Activated CD8-positive, alpha-beta memory T cell treated with anti-CD3 and anti-CD28 coated beads, Interleukin-2, amount 50 U/mL, for 4 hours (primary cell): ENCODE measurements at places on chromosomes 5 and 9.

DNA sequence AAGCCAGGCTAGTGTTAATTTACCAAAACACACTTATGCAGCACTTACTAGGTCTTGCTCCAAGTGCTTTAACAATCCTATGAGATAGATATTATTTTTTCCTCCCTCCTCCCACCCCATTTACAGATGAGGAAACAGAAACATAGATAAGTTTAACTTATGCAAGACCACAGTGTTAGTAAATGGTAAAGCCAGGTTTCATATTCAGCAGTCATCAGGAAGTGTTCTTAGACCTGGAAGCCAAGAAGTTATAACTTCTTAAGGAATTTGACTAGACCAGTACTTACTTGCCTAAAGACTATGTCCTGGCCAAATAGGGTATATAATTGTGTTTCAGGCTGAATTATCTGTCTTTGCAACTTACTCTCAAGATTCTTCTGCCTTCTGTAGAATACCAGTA lies 15.9 kb downstream of the ABHD17B start:
- DNase-seq = no peak

DNA sequence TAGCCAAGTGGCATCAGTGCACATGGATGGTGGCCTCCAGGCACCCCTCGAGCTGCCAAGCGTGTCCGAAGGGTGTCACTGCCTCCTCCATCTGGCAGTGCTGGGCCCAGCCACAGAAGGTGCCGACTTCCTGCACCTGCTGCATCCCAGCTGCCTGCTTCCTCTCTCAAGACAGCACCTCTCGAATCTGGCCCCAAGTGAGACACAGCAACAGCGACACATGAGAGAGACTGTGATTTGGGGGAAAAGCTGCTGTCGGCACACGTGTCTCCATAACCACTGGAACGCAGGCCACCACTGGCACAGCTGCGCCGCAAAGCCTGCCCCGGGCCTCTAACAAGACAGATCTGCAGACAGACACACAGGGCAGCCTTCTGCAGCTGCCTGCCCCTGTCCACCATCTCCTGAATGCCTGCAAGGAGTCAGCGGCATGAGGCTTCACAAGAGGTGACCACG lies 8.8 kb downstream of the CLPTM1L start:
- DNase-seq = no peak

- DNase-seq = no peak
Measured at GRCh38 chr9:5832071-5832537, 813 bp downstream of the ERMP1 start.

DNA sequence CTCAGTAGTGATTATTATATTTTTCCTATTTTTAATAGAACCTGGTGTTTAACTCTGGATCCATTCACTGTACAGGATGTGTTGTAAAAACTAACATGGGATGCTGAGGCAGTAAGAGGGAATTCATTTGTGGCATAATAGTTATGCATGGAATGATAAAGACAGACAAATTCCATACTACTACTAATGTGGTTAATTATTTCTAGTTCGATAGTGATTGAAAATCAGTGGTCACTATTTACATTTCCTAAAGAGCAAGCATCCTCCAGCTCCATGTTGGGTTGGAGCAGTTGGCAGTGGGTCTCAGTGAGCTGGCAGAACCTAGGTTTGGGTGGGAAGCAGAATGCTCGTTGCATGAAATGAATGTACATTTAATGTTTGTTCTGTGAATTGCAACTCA lies 122.6 kb downstream of the SAXO1 start:
- DNase-seq = no peak

DNA sequence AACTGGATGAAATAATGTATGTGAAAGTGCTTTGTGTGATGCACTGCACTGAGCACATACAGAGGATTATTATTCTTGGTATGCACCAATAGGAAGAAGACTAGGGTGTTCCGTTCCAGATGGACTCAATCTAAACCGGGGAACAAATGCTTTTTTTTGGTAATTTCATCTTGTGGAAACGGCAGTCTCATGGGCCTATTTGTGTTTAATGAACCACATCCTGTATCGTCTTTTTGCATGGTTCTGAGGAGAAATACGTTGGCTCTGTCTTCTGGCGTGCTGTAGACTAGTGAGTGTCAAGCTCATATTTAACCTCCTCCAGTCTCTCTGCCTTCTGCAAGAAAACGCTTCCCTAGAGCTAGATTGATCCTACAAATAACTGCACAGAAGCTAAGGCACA lies 30.0 kb downstream of the TRIM32 start:
- no peak for DNase-seq

DNA sequence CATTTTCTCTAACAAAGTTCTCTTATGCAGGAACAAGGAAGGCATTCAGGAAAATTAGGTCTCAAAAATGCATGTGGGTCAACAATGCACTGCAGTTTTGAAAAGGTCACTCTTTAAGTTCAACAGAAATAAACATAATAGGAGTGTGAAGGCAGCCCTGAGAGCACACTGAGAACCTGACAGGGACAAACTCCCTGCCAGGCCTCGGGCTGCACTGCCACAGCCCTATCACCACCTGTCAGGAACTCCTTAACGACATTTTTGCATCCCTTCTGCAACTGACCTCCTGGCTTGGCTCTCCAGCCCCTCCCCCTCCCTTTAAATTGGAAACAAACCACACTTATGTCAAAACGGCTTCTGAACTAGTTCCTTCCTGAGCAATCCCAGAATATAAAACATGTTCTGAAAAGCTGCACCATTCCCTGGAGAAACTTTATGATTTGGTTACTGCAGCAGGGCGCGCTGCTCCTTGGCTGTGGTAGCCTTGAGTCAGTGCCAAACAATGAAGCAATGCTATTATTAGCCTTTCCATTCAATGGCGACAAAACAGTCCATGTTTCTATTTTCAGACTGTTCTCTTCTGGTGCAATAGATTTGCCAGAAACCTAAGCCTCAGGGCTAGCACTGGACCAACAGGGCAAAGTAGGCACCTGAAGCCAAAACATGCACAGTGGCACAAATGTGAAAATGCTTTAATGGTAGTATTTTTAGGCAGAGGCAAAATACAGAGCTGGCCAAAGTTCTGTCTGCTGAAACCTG lies 160.1 kb upstream of the ZNF608 start:
- DNase-seq = no peak

- DNase-seq = no peak
Measured at GRCh38 chr9:89872426-89872912, 267.7 kb downstream of the GADD45G start.

DNA sequence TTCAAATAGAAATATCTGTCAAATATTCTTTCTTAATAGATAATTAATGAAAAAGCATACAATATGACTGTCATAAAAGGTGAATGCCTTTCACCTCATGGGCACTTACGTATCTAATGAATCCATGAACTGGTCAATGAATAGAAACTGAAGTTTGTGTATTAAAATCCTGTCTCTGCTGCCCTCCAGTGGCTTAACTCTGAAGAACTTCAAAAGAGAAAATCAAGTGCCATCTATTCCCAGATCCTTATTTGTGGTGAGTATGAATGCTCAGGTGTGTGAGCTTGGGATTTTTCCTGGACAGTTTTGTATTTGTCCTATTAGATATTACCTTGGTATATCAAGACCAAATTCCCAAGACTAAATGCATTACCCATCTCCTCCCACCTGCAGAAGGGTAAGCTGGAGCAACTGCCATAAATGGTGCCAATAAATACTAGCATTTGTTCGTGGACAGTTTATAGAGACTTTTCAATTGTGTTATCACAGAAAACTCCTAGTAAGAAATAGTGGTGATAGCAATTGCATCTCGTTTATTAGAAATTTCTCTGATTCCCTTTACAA lies 44.0 kb upstream of the SVEP1 start:
- no peak for DNase-seq

DNA sequence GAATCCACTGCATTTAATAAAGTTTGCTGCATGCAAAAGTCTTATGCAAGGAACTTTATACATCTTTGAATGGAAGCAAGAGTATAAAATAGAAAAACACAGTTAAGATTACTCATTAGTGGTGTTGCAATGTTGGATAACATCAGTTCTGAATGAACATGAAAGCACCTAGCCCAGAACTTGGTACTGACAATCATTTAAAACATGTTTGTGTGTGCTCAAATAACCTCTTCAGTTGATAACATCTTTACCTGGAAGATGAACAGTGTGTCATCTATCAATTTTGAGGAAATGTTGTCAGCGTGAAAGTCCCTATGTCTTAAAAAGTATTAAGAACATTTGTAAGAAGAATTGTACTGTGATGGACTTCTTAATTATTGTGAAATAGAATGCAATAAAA lies 370.4 kb upstream of the GRAMD2B start:
- DNase-seq = no peak

DNA sequence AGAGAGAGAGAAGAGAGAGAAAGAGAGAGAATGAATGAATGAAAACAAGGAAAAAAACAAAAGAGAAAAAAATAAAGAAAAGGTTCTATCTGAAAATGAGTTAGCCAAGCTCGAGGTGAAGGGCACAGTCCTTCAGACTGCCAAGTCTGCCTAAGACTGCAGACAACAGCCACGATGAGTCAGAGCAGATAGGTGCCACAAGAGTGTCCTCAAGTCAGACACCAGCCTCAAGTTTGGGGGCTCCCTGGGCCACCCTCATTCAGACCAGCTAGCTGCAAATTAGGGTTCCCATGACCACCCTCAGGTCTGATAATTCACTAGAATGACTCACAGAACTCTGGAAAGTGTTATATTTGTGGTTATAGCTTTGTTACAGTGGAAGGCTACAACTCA lies 13.9 kb upstream of the HABP4 start:
- no peak for DNase-seq
